Stimulated activated CD4-positive, alpha-beta T cell treated with anti-CD3 and anti-CD28 coated beads, Interleukin-15, amount 100 ng/mL, for 48 hours (primary cell): ENCODE measurements at places on chromosomes 4 and X.

GRCh38 chrX:1659664-1660461, 45.0 kb downstream of the ASMT start:
- DNase-seq: no peak

- DNase-seq: no peak
Observed at GRCh38 chr4:55051532-55051931, 73.9 kb downstream of the KDR start.

DNA sequence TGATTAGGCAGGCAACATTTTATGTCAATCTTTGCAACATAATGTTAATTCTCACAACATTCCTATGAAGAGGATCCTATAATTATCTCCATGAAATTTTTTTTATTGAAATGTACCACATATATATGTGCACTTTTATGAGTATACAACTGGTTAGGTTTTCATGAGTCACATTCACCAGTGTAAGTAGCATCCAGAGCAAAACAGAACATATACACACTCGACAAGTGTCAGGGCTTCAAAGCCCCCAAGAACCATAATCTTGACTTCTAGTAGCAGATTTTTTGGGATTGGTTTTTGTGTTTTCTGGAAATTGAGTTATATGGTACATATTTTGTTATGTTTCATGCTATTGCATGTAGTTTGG, 62.4 kb downstream of the ARHGAP10 start:
- DNase-seq: no peak

- no peak for DNase-seq
Observed at GRCh38 chr4:171288816-171289432, 524.3 kb upstream of the GALNTL6 start.

GRCh38 chr4:104616401-104616820, 121.7 kb upstream of the CXXC4 start:
- DNase-seq: no peak

DNA sequence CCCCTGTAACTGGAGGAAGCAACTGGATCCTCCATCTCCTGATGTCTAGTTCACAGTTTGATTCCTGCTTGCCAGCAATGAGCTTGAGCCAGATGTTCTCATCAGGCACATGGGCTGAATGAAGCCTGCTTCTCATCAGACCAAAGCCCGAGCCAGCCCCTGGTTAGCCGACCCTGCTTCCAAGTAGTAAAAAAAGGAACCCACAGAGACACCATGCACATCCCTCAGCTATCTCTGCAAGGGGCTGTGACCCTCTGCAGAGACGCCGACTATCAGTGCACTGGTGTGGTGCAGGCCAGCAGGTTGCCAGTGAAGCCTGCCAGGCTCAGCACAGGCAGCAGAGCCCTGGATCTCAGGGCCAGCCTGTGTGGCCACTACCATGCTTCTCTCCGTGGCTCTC, 2.8 kb downstream of the DCTD start:
- DNase-seq: no peak

DNA sequence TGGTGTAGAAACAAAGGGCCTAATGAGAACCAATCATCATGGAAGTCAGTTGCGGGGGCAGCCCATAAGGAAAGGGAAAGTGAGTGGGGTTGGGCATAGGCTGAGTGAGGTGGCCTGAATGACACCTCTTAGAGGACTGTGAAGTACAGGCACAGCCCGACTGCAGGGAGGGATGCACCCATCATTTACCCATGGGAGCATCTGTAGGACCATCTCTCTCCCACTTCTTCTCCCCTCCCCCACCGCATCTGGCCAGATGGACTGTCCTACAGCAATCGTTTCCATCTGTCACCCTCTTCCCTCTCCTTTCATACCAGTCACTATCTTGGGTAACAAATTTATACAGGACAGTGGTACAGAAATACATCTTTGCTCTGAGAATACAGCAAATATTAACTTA, 4.2 kb downstream of the STBD1 start:
- no peak for DNase-seq

DNA sequence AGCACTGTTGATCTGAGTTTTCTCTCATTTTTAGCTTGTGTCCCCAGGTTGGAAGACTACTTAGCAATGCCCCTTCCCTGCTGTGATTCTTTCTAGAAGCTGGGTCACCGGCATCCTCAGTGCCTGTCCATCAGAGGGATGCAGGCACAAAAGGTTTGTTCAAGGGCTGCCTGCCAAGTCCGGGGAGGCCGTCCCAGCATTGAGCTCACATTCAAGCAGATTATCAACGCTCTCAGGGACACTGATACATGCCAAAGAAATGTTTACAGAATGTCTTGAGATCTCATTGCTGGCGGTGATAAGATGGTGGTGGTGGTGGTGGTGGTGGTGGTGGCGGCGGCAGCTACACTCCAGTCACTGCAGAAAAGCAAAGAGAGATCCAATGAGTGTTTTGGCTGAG, 79.6 kb upstream of the VCX3A start:
- no peak for DNase-seq

- no peak for DNase-seq
Observed at GRCh38 chrX:39396358-39396995, 595.2 kb downstream of the MID1IP1 start.

DNA sequence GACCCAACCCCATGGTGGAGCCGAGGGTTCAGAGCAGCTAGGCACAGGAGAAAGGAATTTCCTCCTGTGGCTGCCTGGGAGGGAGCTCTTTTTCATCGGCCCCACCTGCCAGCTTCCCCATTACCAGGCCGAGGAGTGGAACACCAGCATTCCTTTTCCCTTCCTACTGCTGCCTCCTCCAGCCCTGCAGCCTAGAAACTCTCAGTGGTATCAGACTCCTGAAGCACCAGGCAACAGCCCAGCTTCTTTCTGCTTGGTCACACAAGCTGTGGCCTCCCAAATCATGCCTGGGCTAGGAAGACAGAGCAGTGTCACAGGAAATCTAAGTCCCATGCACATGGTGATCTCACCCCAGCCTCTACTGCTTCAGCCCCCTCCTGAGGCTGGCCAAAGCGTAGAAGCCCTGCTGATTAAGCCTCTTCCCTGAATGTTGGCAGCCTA, 30.1 kb downstream of the RTL5 start:
- DNase-seq: no peak

DNA sequence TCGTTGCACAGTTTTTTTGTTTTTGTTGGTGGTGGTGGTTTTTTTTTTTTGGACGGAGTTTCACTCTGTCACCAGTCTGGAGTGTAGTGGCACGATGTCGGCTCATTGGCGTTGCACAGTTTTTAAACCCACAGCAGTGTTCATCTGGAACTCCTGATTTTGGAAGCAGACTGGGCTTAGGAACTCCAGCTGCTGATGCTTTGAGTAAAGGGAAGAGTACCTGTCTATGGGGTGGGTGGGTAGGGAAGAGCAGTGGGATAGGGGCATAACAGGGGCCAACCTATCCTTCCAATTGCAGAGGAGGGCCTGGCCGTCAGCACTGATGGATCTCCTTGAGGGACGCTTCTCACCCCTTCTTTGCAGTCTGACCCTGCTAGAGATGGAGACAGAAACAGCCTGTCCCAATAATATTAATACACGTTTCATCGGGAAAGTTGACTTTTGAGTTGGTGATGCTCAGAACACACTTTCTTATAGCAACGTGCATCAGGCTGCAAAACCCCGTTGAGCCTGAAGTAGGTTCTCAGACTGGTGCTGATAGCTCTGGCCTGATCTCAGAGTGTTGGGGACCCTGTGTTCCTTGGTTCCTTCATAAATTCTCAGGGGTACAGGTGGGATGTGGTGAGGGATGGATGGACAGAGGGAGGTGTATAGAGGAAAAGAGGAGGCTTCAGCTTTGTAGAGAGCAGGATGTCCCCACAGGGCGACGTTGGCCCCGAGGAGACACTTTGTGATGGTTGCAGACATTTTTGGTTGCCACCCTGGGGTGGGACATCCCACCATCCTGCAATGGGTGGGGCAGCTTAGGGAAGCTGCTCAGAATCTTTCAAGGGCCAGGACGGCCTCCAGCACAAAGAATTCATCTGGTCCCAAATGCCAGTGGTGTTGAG, 2.3 kb downstream of the CD99 start:
- no peak for DNase-seq

DNA sequence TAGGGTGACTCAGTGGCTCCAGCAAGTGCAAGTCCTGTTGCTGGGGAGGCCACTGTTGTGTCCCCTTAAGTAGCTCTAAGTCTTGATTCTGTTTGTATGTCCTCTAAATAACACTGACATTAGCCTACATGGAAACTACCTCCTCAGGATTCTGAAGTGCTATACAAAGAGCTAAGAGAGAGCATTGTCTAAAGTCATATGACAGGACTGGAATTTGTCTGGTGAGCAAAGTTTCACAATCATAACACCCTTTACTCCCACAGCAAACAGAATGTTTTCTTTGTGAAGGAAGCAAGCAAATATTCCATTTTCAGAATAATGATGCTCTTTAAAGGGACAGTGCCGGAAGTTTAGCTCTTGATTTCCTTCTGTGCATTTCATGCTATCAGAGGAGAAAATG, 23.4 kb upstream of the CT47A1 start:
- no peak for DNase-seq

DNA sequence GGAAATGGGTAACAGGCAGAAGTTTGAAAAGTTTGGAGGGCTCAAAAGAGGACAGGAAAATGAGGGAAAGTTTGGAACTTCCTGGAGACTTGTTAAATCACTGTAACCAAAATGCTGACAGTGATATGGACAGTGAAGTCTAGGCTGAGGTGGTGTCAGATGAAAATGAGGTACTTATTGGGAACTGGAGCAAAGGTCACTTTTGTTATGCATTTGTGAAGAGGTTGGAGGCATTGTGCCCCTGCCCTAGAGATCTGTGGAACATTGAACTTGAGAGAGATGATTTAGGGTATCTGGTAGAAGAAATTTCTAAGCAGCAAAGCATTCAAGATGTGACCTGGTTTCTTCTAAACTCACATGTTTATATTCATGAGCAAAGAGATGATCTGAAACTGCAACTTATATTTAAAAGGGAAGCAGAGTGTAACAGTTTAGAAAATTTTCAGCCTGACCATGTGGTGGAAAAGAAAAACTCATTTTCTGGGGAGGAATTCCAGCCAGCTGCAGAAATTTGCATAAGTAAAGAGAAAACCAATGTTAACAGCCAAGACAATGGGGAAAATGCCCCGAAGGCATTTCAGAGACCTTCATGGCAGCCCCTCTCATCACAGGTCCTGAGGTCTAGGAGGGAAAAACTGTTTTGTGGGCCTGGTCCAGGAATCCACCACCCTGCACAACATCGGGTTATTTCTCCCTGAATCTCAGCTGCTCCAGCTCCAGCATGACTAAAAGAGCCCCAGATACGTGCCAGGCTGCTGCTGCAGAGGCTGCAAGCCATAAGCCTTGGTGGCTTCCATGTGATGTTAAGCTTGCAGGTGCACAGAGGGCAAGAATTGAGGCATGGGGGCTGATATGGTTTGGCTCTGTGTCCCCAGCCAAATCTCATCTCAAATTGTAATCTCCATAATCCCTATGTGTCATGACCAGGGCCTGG, 632.5 kb upstream of the GNPDA2 start:
- no peak for DNase-seq

- no peak for DNase-seq
Observed at GRCh38 chrX:70998411-70999027, 67.6 kb upstream of the SLC7A3 start.
